NB4 (cell line): ENCODE measurements at places on chromosomes 7 and 10.
A peak's percentile ranks its signal among the peaks of the same experiment; 100 is the strongest.

DNA sequence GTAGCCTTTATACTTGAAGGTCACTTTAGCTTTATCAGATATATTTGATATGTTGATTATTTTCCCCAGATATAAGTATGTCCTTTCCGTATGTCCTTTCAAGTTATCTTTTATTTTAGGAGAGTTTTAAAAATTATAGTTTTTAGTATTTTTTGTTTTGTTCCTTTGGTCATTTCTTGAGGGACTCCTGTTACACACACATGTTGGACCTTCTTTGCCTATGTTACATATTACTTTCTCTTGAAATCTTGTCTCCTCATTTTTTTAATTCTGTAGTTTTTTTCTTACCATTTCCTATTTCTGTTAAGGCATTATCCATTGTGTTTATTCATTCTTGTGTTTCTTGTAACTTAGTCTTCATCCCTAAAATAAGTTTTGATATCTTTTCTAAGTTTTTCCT is 23.9 kb downstream of the GLCCI1 start:
- DNase-seq, result no peak

DNA sequence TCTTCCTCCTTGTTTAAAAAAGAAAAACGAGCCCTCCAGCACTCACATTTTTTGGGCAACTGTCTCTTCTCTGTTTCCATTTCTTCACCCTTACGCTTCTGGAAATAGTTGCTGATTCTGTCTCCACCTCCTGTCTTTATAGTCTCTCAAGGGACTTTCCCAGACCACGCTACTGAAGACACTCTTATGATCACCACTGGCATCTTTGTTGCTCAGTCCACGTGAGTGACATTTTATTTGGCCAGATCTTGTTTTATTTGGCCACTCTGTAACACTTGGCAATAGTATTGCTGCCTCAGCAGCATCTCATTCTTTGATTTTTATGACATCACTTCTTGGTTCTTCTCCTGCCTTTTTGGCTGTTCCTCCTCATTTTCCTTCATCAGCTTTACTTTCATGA is 21.6 kb upstream of the NME8 start:
- DNase-seq, result peak; percentile 36

DNA sequence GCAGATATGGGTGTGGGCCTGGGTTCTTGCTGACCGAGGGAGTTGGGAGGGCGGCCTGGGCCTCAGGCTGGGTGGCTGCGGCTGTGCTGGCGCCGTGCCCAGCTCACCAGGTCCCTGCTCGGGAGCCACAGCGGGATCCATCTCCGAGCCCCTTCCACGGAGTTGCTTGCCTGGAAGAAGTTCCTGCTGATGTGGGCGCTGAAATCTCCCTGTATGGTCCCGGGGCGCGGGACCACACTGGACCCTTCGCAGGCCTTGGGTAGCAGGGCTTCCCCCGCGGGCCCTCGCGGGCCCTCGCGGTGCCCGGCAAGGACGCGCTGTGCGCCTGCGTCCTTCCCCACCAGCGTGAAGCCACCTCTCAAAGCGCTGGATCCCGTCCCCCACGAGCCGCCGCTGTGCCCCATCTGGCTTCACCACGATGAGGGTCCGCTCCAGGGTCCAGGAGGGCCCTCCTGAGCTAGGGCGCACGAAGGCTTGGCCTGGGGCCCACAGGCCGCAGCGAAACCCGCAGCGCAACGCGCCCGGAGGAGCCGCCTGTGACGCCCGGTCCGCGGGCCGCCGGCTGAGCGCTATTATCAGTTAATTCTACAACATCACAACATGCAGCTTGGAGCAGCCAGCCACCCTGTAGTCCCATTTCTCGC is 31.5 kb downstream of the RAB19 start:
- DNase-seq, result no peak

DNA sequence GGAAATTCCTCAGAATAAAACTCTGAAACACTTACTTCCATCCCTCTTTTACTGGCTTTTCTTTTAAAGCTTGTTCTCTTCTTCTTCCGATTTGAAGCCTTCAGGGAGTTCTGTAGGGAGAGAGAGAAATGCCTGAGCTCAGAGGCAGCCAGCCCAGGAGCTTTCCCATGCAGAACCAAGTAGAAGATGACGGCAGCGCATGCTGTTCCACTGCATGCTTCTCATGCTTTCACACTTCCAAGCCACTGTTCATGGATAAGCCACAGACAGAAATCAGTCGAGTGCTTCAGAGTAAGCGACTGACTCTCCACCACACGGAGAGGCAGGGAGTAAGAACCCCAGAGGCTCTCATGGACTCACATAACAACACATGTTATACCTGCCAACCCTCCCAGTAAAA is 237.3 kb downstream of the DGKI start:
- no peak for DNase-seq

- DNase-seq, result no peak
Measured at GRCh38 chr7:2613098-2613930, 18.5 kb upstream of the TTYH3 start.

GRCh38 chr7:16660702-16661464 is 14.9 kb downstream of the BZW2 start:
- peak; percentile 75 for DNase-seq

DNA sequence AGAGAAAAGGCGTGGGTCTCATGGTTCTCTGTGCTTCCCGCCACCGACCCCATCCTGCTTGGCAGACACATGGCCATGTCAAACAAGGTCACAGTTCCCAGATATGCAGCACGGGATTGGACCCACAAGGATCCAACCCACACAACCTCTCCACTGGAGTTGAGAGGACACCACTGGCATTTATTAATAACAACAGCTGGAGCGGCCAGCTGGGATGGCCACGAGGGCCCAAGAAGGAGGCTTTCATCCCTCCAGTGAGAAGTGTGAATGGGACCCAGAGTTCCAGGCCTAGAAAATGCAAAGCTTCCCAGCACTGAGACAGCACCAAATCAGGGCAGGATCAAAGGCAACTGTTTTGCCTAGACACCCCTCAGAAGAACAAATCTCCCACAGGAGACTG is 31.5 kb downstream of the FGFR2 start:
- DNase-seq, result no peak

GRCh38 chr10:100104300-100104699 is 22.6 kb upstream of the CPN1 start:
- peak; percentile 11 for DNase-seq

DNA sequence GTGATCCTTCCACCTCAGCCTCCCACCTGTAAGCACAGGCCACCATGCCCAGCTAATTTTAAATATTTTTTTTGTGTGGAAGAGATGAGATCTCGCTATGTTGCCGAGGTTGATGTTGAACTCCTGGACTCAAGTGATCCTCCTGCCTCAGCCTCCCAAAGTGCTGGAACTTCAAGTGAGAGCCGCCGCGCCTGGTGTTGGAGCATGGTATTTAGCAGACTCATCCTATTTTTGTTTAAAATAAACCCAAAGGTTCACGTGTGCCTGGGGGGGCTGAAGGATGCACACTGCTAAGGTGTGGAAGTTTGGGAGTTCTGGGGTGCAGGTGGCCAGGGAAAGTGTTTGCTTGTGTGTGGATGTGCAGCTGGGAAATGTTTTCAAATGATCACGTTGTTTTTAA is 18.1 kb downstream of the PDGFA start:
- no peak for DNase-seq

- DNase-seq, result no peak
Measured at GRCh38 chr7:17026269-17026668, 144.5 kb upstream of the AGR3 start.

DNA sequence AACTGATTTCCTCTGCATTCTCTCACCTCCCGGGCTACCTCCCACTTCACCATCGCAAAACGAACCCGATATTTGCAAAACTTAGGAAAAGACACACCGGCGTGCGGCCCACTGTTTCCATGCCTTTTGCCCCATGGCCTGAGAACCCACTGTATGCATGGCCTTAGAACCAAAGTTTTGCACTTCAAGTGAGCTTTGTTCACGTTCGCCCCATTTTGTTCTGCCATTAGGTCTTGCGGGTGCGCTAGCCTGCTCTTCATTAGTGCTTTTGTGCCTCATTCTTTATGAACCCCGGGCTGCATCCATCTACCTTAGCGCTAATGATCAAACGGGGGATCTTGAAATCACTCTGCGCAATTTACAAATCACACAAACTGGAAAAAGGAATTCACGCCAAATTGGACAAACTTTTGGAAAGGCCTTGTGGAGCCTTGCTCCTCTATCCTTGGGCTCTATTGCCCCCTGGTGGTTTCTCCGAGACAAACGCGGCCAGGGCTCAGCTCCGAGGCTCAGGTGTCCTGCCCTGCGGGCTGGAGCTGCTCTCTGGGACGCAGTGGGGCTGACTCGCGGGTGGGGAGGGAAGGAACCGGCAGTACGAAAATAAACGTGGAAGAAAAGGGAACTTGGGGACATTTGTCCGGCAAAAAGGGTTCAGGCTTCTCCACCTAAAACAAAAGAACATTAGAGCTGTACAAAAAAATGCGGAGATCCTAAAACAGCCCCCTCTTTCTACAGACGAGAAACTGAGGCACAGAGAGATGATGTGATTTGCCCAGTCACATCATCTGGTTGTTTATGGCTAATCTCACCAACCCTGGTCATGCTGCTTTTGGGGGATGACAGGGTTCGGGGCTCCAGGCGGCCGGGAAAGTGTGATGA is 300.4 kb upstream of the NFE2L3 start:
- DNase-seq, result peak; percentile 92

- DNase-seq, result no peak
Measured at GRCh38 chr10:78039743-78040142, 6.1 kb downstream of the RPS24 start.

DNA sequence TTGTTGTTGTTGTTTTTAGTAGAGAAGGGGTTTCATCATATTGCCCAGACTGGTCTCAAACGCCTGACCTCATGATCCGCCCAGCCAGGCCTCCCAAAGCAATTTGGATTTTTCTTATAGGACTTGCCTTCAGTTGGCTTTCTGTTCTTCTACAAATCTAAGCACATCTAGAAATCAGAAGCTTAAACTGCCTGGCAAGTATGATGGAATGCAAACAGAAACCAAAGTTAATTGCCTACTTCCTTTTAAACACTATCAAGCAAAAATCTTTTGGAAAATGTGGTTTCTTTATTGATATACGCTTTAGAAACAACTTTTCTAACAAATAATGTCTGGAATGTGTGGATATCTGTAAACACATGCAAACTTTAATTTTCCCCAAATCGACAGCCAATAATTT is 64.9 kb downstream of the USP6NL start:
- DNase-seq, result no peak

GRCh38 chr10:77643795-77644468 is 6.3 kb upstream of the KCNMA1 start:
- peak; percentile 77 for DNase-seq

GRCh38 chr10:60388116-60388625 is 1.5 kb downstream of the ANK3 start:
- DNase-seq, result no peak

GRCh38 chr10:1035201-1035600 is 9.5 kb upstream of the IDI2 start:
- no peak for DNase-seq

GRCh38 chr7:114084472-114085312 is 165.9 kb upstream of the PPP1R3A start:
- DNase-seq, result no peak

DNA sequence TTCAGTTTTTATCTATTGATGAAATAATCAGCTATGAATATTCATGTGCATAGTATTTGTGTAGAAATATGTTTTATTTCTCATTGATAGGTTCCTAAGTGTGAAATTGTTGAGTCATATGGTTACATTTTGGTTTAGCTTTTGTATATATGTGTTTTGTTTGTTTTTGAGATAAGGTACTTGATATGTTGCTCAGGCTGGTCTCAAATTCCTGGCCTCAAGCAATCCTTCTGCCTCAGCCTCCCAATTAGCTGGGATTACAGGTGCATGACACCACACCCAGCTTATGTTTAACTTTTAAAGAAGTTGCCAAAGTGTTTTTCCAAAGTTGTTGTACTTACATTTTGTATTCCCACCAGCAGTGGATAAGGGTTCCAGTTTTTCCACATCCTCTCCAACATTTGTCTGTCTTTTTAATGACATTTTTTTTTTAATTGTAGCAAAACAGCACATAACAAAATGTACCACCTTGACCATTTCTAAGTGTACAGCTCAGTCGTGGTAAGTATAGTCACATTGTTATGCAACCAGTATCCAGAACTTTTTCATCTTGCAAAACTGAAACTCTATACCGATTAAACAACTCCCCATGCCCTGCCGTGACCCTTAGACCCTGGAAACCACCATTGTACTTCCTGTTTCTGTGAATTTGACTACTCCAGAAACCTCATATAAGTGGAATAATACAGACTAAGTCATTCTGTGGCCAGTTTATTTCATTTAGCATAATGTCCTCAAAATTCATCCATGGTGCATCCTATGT is 12.6 kb upstream of the UBE2D1 start:
- peak; percentile 94 for DNase-seq

DNA sequence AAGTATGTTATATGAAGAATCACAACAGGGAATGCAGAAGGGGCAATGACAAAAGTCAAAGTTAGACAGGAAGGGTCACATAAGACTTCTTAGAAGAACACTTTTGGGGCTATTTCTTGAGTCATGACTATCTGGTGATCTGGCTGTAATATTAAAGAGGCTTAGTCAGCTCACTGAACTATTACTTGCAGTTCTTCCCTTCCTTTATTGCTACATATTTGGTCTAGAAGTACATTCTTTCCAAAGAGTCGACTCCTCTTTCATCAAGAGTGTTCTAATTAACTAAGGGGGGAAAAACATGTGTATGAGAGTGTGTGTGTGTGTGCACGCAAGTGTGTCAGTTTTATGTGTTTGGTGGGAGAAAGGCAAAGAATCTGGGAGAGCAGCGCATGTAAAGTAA is 247.3 kb upstream of the LRRTM3 start:
- DNase-seq, result no peak

- no peak for DNase-seq
Measured at GRCh38 chr10:95513008-95513589, 48.1 kb downstream of the SORBS1 start.

DNA sequence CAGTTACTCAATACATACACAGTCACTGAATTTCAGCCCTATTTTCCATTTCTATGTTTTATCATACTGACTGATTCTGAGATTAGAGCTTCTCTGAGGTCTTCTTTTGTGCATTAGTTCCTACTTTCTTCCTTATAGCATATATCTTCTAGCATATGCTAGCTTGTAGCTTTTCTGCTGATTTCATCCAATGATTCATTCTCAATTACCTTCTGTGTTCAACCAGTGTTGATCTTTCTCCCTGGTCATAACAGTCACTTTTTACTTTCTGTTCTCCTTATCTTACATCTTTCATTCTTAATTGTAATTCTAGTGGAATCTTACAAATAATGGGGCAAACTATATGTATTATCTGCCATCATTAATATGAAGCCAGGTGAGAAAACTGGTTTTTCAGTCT is 159.5 kb upstream of the HGF start:
- no peak for DNase-seq

- peak; percentile 68 for DNase-seq
Measured at GRCh38 chr10:5873515-5873995, 16.1 kb downstream of the ANKRD16 start.

GRCh38 chr7:104442481-104442880 is 114.1 kb downstream of the LHFPL3 start:
- DNase-seq, result no peak

DNA sequence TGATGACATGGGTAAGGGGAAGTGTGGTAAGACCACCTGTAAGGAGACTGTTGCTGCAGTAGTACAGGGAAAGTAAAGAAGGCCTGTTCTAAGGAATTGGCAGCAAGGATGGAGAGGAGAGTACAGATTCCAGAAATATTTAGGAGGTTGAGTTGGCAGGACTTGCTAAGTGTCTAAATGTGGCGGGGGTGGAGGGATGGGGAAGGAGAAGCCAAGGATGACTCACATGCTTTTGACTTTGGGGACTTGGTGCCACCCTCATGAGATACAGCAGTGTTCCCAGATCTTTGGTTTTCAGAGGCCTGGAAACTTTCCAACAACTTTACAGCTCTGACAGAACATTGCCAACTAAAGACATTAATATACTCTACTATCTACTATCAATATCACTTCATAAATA is 45.4 kb downstream of the CDK6 start:
- no peak for DNase-seq

- no peak for DNase-seq
Measured at GRCh38 chr7:69736126-69736810, 138.0 kb downstream of the AUTS2 start.
